ENCODE measurements at places on chromosomes 5 and 9. TPM values are rescaled to one million over a fixed set of nuclear protein-coding genes. Genes with fewer than 3 reads are reported as not detected.

- DNase-seq, result no peak
These were observed 20.8 kb downstream of the AMBP start for GRCh38 chr9:114057161-114057885.

- no peak for DNase-seq
These were observed 24.3 kb upstream of the POMT1 start for GRCh38 chr9:131478421-131478868.

DNA sequence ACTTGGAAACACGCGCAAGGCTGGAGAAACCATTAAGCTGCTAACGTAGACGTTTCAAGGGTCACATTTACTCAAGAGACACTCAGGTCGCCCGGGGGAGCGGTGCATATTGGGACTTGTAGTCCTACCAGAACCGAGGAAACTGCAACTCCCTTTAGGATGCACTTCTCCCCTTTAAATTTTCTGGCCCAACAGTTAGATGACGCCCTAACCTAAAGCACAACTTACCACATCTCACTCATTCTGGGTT is 384 bp upstream of the DMXL1 start:
- DNase-seq, result no peak

GRCh38 chr9:126674365-126675146 is 60.8 kb downstream of the LMX1B start:
- no peak for DNase-seq

DNA sequence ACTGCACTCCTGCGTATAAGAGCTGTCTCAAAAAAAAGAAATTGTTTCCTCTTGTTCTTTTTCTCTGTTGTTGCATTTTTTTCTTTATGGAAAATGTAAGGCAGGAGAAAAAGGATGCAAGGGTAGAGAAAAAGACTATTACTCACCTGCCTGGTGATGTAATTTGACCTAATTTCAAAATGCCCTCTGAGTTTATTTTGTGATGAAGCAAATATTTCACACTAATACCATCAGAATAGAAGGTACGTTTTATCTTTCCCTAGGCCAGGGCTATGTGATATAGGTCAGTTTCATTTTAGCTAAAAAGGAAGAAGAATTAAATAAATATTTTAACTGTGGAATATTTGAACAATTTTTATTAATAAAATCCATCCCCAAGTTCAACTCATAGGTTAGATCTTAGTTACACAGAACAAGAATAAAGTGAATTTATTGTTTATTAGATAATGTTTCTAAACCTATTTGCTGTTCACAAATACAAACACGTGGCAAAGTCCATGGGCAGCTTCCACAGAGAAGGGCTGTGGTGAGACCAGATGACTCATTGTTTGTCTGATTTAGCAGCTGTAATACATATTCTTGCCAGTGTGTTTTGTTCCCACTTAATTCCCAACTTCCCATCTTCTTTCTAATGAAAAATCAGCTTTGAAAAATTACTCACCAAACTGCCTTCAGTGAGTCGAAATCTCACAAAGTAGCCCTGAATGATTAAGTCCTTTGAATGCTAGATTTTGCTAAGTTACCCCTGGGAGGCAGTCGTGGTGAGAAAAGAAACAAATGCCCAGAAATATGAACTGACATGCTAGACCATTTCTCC is 52.8 kb upstream of the CCDC112 start:
- DNase-seq, result peak; percentile 37

DNA sequence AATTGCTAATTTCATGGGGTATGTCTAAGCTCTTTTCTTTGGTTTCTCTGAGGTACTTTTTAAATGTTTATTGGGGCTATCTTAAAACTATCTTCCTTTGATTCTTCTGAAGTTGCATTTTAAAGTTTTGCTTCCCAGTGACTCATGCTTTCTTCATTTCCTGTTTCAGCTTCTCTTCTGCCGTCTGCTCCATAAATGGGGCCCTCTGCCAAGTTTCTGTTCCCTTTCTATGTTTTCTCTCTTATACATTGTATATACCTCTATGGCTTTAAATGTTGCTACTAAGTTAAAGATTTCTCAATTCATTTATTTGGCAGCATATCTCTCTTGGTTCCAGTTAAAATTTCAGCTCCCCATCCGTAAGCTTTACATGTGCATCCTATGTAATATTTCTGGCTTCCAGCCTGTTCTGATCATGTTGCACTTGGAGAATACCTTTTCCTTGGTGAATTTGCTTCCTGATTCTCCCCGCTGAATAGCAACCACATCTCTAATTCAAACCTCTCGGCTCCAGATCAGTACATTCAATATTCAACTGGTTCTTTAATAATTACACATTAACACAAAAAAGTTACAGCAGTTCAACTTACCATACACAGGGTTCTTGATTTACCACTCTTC is 125.3 kb downstream of the ST8SIA4 start:
- DNase-seq, result peak; percentile 42

DNA sequence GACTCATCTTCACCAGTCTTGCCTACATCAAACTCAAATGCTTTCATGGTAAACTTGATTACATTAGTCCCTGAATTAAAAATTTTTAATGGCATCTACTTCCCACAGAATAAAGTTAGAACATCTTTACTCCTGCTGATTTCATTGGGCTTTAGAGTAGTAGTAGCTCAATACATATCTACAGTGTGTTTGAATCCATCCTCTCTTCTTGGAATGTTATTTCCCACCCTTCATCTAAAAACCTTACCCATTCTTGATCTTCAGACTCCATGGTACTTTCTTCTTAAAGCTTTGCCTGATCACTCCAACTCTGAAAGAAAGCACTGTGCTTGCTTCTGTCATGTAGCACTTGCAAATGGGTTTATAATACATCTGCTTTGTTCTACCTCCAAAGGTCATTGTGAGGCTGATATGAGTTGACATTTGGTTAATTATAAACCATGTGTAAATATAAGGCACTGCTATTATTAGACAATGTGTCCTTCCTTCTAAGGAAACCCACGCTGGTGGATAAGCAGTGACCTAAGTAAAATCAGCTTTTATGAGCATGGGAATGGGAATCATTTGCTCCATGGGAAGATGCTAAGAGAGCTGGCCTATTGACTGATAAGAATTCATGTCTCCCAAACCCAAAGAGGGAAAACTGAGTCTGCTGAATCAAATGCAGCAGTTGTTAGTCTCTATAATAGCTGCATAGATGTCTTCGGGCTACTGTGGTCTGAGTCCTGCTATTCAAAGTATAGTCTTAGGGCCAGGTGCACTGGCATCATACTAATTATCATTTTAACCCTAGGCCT is 7.5 kb upstream of the PRLR start:
- no peak for DNase-seq

- no peak for DNase-seq
These were observed 18.7 kb downstream of the LCP2 start for GRCh38 chr5:170278611-170279458.

- no peak for DNase-seq
These were observed 67.3 kb upstream of the CEMIP2 start for GRCh38 chr9:71835596-71835995.

DNA sequence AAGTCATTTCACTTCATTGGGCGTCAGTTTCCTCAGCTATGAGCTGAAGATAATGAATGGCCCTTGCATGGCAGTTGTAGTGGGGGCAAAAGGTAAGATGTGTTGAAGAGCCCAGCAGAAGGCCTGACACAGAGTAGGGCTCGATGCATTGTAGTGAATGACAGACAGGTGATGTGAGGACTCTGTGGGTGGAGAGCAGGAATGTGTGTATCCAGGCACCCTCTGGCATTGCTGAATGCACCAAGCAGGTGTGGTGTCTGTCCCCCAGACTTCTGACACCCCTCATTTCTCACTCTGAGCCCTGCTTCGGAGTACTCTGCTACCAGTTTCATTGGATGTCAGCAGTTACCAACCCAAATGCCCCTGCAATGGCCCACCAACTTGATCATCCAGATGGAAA is 22.4 kb downstream of the LHX2 start:
- no peak for DNase-seq

- no peak for DNase-seq
These were observed 70.9 kb downstream of the HSPA4 start for GRCh38 chr5:133122711-133123110.

- no peak for DNase-seq
These were observed 98.4 kb downstream of the FNBP1 start for GRCh38 chr9:129944506-129945116.

GRCh38 chr5:103446813-103447212 is 115.8 kb downstream of the NUDT12 start:
- DNase-seq, result no peak

DNA sequence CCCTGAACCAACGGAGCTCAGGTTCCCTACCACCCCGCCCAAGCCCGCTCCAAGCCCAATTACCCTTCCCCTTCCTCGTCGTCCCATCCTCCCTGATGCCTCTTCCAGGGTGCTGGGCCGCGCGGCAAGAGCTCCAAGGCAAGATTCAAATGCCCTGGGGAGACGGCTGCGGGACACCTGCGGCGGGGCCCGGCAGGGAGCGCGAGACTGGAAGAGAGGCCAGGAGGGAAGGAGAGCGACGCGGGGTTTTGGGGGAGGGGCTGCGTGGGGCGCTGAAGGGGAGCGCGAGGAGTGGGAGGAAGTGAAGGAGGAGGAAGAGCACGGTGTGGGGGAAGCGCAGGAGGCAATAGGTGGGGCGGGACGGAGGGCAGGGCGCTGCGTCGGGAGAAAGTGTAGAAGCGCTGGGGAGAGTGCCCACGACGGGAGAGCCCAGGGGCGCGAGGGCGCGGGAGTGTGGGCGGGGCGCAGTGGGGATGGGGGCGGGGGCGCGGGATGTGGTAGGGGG is 975 bp upstream of the NXNL2 start:
- no peak for DNase-seq

- peak; percentile 8 for DNase-seq
These were observed 491.1 kb downstream of the ENC1 start for GRCh38 chr5:74149395-74149794.

DNA sequence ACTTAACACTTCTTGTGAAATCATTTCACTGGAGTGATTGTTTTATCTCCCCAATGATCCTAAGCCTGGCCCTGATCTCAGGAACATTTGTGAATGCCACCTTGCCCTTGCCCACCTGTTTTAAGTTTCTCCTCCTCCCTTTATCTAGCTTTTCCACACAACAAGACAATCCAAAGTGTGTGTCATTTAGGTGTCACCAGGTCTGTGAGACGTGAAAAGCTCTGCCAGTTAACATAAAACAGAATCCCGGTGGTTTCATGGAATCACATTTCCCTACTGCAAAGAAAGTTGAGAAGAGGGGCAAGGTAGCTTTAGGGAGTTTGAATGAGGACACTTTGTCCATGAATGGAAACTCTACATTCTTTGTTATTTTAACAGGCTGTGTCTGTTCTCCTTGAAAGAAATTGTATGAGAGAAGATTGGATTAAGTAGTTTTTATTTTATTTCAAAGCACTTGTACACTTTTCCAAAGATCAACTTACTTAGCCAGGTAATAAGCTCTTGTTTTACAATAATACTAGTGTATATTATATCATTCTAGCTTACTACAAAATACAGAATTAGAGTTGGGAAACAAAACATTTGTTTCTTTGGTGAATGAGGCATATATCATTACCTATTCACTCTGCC is 239.0 kb downstream of the ISL1 start:
- DNase-seq, result no peak

GRCh38 chr5:169071-169727 is 22.1 kb upstream of the LRRC14B start:
- DNase-seq, result no peak

GRCh38 chr5:109987970-109988369 is 298.2 kb downstream of the MAN2A1 start:
- DNase-seq, result no peak

- DNase-seq, result no peak
These were observed 63.2 kb downstream of the COL27A1 start for GRCh38 chr9:114218264-114219120.

GRCh38 chr5:119355244-119355638 is 578 bp upstream of the TNFAIP8 start:
- DNase-seq, result no peak

- no peak for DNase-seq
These were observed 388.9 kb downstream of the NR2F1-AS1 start for GRCh38 chr5:93192087-93192486.

- no peak for DNase-seq
These were observed 143.0 kb upstream of the ADRA1B start for GRCh38 chr5:159773062-159773924.

DNA sequence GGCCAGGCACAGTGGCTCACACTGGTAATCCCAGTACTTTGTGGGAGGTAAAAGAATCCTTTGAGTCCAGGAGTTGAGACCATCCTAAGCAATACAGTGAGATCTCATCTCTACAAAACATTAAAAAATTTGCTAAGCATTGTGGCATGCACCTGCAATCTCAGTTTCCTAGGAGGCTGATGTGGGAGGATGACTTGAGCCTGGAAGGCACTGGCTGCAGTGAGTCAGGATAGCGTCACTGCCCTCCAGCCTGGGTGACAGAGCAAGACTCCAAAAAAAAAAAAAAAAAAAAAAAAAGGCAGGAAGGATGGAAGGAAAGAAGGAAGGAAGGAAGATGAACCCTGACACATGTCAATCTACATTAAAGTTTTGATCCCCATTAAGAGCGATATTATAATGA is 1452.2 kb upstream of the ACO1 start:
- no peak for DNase-seq

FREM1 gene
- 30.9 TPM for total RNA-seq

TLX3 gene
- total RNA-seq, result not detected

AIF1L gene
- total RNA-seq, result 8.1 TPM

BTNL8 gene
- 0.49 TPM for total RNA-seq

MAMDC2 gene
- total RNA-seq, result 11.8 TPM

SUSD1 gene
- 16.1 TPM for total RNA-seq
